ENCODE measurements at places on chromosomes 3 and 15.

- peak; percentile 16 for DNase-seq
These were observed 4.4 kb upstream of the BRPF1 start for GRCh38 chr3:9727041-9727595.

DNA sequence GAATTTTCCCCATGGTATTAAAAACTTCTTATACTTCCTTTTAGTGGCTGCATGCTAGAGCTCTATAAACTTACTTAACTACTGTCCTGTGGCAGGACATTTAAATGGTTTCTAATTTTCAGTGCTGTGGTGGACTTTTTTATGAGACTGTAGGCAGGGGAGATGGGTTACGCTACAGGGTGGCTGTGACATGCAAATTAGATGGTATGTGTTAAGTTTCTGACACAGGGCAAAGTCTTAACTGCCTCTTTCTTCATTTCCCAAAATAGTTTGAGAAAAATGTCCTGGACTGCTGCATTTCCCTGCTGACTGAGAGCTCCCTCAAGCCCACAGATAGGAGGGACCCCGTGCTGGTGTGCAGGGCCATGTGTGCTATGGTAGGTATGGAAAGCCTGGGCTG is 22.0 kb downstream of the TGM4 start:
- no peak for DNase-seq

DNA sequence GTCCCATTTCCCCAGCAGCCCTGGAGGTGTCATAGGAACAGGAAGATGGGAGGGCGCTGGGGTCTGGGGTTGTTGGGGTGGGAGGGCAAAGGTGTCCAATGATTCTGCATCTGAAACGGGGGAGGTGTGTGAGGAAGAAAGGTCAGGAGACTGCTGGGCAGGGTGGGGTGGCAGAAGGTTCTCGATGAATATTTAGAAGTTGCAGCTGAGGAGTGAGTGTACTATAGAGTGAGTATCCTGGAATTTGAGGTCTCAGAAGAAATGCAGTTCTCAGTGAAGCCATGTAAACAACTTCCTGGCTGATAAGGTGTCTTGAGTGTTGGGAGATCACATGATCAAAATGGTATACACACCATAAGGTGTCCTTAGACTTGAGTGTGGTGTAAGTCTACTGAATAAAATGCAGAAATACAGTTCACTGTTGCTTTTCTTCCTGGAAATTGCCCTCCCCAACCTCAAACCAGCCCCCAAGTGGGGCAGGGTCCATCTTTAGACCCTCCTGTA is 9.9 kb downstream of the B3GNT5 start:
- DNase-seq, result no peak

DNA sequence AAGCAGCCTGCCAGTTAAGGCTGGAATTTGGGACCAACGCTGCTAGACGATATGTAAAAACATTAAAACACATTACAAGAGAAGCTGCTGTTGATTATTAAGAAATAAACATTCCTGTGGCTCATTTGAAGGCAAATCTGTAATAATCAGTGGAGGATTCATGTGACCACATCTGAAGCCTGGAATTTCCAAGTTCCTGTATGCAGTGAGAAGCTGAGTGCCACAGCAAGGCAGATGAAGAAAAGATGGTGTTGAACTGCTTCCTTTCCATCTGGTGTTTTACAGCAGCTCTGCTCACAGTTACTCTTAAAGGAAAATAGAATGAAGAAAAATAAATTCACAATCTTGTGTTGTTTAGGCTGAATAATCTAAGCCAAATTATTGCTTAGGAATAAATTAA is 139.3 kb upstream of the ROBO2 start:
- no peak for DNase-seq

GRCh38 chr3:15535732-15536131 is 14.2 kb upstream of the COLQ start:
- DNase-seq, result peak; percentile 19

- no peak for DNase-seq
These were observed 164.3 kb upstream of the LRIG1 start for GRCh38 chr3:66665021-66665695.

GRCh38 chr3:459311-459670 is 262.7 kb downstream of the CHL1 start:
- no peak for DNase-seq

DNA sequence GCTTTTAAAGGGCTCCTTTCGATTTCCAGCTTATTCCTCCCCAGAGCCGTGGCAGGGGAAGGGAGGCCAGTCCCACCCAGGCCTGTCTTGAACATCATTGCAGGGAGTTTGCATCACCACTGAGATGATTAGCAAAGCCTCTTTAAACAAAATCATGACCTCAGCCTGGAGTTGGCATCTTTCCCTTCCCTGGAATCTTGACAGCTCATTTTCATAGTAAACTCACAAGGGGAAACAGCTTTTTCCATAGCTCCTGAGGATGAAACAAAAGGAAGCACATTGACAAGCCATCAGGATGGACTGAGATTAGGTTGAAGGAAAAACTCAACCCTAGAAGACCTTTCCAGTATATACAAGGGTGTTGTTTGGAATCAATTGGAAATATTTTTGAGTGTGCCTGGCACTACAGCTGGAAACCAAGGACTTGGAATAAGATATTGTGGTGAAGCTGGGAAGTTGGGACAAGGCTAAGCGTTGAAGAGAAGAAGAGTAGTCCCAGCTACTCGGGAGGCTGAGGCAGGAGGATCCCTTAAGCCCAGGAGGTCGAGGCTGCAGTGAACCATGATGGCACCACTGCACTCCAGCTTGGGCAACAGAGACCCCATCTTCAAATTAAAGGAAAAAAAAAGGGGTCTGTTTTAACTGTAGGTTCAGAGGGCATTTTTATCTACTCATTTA is 3.1 kb upstream of the LARP6 start:
- no peak for DNase-seq

GRCh38 chr3:33139996-33140395 is 26.2 kb downstream of the CRTAP start:
- no peak for DNase-seq

DNA sequence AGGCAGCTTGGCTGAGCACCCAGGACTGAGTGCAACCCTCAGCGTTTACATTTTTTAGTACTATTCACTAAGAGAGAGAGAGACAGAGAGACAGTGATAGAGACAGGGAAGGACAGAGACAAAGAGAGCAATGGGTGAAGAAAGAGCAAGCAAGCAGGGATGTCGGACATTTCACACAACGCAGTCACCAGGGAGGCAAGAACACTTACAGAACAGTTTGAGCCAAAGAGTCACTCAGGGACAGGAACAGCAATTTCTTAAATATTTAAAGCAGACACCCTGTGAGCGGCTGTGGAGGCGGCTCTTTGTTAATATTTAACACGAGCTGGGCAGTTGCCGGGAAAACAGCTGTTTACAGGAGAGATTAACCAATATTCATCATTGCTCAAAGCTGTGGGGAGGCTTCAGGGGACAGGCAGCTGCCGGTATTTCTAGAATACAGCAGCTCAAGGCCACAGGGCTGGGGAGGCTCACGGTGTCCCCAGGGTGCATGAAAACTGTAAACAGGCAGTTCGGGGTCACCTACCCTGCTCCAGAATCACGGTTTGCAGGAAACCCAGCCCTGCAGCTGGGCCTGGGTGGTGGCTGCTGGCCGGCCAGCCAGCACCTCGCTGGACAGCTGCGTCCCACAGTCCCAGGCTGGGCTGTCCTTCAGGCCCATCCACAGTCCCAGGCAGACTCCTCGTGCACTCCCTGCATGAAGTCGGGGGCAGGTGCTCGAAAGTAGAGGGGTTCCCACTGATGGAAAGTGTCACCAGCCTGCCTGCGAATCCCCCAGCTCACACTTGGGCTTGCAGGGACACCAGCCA is 38.8 kb upstream of the PCSK6 start:
- no peak for DNase-seq

GRCh38 chr15:63110428-63111026 is 11.1 kb upstream of the LACTB start:
- DNase-seq, result no peak

- DNase-seq, result no peak
These were observed 23.0 kb downstream of the MKRN2 start for GRCh38 chr3:12579905-12580304.

DNA sequence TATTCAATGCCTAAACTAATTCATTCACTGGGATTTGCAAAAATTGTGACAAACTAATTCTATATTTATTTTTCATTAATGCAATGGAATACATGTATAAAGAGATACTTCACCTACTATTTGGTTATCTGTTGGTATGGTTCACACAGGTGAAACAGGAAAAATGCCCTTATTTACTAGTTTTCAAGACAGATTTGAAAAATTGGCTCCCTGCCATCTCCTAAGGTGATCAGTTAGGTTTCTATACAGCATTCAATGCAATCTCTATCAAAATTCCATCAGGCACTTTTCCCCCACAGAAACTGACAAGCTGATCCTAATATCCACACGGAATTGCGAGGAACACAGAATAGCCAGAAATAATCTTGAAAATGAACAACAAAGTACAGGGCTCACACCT is 101.1 kb downstream of the DLG1 start:
- DNase-seq, result no peak

- no peak for DNase-seq
These were observed 154.5 kb upstream of the SUCLG2 start for GRCh38 chr3:67808906-67809305.

DNA sequence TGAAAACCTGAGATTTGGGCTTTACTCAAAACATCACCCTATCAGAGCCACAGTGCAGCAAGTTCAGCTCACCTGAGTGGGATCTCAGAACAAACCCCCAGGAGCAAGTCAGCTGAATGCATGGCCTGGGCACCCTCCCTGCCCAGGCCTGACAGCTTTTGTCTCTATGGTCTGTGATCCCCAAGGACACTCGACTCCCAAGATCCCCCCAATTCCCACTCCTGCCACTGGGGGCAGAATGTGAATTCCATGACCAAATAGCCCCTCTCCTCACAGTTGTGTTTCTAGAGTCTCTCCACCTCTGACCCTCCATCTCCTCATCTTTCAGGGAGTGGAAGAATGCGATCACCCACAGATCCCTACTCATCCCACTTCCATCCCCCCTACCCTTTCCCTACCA is 58.9 kb downstream of the ZNF445 start:
- no peak for DNase-seq

GRCh38 chr15:97316362-97316761 is 644.1 kb upstream of the ARRDC4 start:
- no peak for DNase-seq

DNA sequence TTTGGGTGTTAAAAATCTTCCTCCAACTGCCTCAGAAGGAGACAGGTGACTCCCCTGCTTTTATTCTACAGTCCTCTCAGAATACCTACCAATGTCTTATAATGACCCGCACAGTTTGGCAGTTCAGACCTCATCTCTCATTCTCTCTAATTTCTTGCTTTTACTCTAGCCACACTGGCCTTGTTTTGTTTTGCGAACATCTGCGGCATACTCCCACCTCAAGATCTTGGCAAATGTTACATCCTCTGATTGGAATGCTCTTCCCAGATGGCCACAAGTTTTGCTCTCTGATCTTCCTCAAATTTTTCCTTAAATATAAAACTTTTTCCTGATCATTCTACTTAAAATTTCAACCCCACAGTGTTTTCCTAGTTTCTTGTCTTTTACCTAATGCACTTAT is 94.1 kb downstream of the PLSCR2 start:
- DNase-seq, result no peak

DNA sequence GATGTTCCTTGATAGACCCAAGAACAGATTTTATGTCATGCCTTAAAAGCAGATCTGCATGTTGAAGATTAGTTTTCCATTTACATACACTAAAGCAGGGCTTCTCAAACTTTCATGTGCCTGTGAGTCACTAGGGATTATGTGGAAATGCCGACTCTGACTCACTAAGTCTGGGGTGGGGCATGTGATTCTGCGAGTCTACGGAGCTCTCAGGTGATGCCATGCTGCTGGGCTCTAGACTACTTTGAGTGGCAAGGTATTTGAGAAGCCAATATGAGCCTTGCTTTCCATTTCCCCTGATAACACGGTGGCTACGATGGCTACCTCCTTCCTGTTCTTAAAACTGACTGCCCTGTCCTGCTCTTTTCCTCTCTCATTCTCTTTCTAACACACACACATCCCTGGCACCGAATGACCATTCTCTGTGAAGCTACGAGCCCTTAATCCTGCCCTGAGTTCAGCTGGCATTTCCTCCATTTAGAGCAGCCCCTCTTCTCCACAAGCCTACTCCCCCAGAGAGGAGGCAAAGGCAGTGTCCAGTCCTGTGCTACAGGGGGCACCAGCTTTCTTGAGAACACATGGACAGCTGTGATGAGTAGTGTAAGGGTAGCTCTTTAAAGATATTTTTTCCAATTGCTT is 39.7 kb upstream of the PYGO1 start:
- no peak for DNase-seq

DNA sequence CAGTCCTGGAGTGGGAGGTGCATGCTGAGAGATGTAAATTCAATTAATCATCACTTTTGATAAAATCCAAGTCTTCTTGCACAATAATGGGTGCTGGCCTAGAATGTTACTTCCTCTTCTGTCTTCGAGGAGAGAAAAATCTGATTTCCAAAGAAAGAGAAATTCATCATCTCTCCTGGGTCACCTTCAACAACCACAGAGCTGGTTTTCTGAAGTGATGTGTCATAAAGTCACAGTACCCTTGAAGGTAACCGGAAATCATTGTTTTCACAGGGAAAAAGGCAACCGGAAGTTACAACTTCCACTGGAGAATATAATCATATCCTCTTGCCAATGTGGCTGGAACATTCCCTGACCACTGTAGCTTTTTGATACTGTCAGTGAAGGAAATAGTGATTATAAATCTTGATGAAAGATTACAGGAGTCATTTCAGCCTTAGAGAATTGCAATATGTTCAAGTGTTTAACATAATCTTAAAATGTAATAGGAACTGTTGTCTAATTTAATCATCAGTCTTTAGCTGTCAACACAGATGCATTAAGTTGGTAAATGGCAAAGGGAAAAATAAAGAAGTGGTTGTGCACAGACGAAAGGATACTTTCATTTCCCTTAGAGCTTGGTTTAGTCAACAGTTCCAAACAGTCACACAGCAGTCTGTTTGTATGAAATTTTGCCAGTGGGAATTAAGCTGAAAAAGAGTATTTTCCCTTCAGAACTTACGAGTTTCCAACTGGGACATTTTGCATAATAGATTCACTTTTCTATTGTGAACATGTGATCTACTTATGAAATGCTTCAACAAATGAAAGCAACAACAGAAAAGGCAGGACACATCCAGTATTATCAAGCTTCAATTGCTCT is 106.5 kb upstream of the SLC4A7 start:
- no peak for DNase-seq

- DNase-seq, result no peak
These were observed 146.5 kb downstream of the NSMCE3 start for GRCh38 chr15:29123171-29123570.

DNA sequence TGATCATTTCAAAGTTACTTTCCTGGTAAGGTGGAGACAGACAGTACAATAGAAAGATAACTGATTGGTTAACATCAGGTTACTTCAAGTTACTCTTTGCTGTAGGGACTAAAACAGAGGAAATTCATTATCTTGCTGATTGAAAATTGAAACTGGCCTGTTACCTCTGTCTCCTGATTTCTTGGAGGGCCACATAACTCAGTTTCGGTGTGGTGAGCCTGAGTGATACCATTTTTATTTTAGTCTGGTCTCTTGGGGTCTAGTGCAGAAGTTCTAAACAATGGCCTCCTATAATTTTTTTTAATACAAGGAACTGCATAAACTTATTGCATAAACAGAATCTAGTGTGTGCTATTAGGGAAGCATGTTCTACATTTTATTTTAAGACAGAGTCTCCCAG is 1.2 kb upstream of the ICE2 start:
- DNase-seq, result no peak

- no peak for DNase-seq
These were observed 1.7 kb downstream of the RORA start for GRCh38 chr15:61227269-61227949.
